ENCODE measurements at places on chromosomes 3 and 15.
A peak's percentile ranks its signal among the peaks of the same experiment; 100 is the strongest.

DNA sequence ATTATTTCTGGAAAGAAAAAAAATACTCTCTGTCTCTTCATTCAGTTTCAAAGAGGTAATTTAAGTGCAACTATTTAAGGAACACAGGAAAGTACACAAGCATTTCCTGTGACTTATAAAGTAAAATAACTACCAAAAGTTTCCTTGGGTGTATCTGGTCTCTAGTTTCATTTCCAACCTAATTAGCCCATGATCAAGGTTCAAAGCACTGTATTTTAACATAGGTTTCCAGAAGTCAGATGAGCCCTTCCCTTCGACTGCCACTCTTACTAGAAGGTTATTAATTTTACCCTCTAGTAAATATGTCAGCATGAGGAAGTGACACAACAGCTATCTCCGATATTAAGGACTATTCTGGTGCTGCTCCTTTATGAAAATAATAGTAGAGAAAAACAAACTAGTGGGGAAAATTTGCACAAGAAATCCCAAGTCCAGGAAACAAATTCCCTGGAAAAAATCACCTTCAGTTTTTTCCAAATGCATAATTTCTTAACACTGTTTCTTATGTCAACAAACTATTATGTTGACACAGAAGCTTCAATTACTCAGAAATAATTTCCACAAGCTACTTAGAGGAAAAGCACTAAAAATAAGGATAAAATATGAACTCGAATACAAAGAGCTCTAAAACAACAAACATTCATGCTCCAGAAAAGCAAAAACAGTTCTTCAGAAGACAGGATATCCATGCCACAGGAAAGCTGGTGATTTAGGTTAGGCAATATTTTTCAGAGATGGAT, 35.3 kb downstream of the CCPG1 start:
- DNase-seq = no peak

DNA sequence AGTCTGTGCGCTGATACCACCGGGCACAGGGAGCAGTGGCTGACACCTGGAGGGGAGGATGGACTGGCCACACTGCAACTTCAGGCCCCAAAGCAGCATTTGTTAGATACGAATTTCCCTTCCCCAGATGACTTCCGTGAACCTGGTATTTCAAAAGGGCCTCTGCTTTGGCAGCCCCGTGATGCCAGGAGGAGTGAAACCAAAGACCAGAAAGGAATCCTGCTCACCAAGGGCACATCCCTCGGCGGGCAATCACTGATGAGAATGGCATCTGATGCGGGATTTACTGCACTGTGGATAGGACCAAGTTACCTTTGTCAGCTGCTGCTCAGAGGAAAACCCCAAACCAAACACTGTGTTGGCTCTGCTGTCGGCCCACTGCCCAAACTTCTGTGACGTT, 65.5 kb downstream of the WHAMM start:
- DNase-seq = no peak

DNA sequence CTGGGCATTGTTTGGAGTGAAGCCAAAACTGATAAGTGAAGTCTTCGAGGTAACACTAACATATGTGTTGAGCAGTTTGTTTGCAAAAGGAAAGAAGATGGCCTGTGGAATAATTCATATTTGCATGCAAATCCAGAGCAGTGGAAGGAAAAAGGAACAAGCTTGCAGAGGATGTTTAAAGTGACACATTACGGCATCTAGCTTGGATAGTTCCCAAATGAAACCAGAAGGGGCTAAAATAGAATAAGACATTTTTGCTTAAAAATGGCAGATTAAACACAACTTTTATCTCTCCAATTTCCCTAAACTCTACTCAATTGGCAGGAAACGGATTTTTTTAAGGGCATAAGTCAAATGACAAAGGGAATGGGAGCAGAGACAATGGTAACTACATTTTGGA, 25.4 kb upstream of the RYK start:
- DNase-seq = no peak

DNA sequence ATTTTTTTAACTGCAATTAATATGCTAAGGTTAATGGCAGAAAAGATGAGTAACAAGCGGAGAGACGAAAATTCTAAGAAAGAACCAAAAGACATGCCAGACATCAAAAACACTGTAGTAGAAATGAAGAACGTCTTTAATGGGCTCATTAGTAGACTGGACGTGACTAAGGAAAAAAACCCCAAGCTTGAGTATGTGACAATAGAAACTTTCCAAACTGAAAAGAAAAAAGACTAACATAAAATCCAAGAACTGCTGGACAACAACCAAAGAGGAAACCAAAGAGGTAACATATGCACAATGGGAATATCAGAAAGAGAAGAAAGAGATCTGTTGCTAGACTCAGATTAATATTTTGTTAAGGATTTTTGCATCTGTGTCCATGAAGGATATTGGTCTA, 94.6 kb upstream of the SETMAR start:
- no peak for DNase-seq

DNA sequence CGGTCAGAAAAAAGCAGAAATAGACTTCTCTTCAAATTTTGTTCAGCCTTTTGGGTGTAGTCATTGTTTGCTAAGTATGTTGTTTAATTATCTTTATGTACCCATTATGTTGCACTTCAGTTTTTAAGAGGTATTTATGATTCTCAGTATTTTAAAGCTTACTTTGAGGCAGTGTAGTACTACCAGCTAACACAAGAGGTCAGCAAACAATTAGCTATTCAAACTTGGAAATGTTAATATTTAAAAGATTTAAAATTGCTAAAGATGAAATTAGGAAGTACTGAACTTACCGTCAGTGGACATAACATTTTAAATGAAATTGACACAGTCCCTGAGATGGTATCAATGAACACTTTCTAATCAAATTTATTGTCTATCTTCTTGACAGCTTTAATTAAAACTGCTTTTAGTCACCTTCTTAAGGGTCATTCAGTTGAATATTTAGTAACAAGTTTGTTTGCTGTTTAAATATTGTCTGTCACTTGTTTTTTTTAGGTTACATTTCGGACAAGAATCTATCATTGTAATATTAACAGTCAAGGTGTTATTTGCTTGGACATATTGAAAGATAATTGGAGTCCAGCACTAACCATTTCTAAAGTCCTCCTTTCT, 28.1 kb downstream of the NKIRAS1 start:
- DNase-seq = no peak

DNA sequence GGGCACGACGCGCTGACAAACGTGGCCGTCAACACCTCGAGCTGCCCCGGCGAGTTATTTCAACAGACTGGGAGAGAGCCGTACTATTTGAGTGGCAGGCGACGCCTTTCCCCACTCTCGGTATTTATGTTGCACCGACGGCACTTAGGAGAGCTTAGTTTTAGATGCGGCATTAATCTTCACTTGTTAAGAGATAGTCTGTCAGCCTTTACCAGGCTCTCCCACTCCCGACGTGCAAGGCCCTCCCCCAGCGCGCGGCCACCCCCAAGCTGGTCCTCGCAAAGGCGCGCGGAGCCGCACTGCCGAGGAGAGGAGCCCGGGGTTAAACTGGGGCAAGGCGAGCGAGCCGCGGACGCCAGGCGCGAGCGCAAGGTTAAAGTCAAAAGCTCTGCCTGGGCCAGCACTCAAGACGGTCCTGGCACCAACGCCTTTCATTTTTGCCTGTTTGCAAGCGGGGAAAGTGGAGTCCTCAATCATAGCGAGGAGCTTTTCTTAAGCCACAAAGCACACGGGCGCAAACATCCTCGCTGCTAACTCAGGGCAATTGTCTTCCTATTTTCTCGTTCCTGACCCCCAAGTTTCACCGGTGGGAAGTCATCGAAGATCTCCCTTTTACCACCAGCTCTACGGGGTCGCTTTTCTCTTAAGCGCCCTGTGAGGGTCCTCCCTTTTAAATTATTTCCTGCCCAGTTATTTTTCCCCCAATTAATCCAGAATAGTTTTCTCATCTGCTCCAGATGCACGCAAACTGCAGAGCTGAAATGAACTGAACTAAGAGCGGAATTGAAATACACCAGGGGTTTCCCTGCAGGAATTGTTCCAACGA, 86.6 kb downstream of the NR2F2 start:
- no peak for DNase-seq

- no peak for DNase-seq
Observed at GRCh38 chr15:71883447-71883846, 73.1 kb downstream of the NR2E3 start.

GRCh38 chr15:66715181-66715624, 13.2 kb downstream of the SMAD6 start:
- no peak for DNase-seq

- DNase-seq = no peak
Observed at GRCh38 chr3:179281825-179282224, 30.9 kb upstream of the KCNMB3 start.

DNA sequence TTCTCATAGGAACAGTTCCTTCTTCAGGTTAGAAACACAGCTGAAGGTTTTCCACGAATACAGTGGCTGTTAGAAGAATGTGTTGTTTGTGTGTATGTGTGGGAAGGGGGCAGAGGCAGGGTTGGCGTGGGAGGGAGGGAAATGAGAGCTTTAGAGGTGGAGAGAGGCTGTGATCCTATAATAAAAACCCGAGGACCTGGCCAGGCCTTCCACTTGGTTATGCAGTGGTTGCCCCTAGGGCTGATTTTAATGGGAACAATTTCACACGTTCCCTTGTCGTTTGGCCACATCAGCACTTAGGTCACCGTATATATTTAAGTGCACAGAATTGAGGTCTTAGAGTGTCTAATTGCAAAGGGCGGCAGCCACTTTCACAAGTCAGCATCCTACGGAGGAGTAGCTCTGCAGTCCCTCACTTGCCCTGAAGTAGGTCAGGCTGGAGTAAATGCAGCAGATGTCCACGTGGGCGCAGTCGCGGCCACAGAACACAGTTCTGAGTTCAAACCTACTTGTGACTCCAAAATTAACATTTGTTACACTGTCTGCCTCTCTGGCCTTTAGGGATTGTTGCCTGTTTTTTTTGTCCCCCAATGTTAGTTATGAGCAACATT, 85.6 kb downstream of the PDCD6IP start:
- no peak for DNase-seq

GRCh38 chr3:62135741-62136140, 237.6 kb downstream of the FEZF2 start:
- no peak for DNase-seq

DNA sequence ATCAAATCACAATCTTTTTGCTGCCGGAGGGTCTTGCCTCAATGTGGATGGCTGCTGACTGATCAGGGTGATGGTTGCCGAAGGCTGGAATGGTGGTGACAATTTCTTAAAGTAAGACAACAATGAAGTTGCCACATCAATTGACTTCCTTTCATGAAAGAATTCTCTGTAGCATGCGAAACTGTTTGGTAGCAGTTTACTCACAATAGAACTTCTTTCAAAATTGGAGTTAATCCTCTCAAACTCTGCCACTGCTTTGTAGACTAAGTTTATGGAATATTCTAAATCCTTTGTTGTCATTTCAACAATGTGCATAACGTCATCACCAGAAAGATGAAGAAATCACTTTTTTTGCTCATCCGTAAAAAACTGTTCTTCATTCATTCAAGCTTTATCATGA, 65.8 kb downstream of the B3GNT5 start:
- DNase-seq = no peak

- no peak for DNase-seq
Observed at GRCh38 chr3:168285506-168285905, 189.8 kb upstream of the GOLIM4 start.

DNA sequence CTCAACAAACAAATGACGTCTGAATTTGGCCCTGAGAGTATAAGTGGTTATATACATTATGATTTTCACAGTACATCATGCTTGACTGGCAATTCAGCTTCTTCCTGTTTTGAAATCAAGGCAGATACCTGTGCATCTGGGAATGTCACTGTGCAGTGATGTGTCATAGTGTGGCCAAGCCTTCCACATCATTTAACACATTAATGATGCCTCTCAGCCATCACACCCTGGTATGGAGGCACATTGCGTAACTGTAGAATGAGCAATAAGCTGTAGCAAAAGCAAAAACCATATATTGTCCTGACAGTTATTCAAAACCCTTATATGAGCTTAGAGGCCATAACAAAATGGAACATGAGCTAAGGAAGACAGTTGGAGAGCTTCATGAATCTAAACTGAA, 246.0 kb downstream of the EPHA3 start:
- DNase-seq = no peak

DNA sequence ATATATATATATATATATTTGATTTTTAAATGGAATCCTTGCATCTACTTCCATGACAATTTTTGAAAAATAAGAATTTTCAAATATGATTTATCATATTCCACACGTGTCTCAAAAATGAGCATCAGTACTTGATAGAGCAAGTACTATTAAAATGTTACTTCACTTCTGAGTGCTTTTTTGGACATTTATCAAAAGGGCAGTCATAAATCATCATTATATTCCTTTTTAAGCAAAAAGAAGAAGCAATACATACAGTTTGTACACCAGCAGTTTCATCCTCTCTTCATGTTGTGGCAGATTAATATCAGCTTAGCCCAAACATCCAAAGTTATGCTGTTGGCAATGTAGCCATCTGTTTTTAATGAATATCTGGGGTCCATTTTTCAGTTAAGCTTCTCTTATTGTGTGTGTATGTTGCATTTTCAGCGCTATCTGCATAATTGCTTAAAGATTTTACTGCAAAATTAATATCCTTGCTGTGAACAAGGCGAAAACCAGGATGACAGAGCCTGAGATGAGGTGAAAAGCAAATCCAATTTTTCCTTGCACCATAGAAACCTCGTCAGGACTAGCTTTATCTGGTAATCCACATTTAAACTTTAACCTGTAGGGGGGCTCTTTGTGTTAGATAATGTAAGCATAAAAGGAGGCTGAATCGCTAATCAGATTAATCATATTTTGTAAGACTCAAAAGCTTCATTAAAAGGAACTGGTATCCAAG, 604.9 kb upstream of the AGTR1 start:
- DNase-seq = no peak

GRCh38 chr3:51375136-51375535, 10.0 kb upstream of the MANF start:
- no peak for DNase-seq

DNA sequence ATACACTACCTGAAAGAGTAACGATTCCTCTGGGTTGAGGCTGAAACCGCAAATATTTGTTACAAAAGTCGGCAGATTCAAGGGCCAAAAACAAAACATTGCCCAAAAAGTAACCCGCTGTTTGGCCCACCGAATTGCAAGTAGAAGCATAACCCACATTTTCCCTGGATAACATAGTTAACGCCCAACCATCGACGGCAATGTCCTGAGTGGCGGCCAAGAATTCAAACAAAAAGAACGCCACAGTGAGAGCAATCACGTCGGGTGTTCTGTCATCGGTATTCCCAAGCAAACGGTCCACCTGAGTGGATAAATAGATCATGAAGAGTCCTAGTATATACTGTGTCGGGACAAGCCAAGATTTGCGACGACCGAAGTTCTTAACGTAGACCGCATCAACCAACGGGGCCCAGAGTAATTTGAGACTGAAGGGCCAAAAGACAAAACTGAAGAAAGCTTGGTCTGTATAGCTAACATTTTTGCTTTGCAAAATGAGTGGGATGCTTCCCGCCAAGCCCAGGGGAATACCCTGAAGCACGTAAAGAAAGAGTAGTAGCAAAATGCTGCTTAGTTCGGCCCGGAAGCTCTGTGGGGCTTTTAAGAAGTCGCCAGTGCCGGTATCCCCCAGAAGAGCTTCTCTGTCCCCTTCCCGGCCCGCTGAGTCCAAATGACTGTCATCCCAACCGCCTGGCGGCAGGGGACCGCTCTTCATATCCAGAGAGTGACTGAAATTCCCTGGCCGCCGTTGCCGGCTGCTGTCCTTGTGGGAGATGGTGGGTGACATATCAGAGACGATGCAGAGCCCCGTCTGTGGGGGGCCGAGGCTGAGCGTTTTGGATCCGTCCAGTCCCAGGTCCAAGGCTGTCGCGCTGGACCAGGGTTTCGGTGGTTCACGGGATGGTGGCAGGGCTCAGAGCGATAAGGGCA, 750 bp downstream of the SLC33A1 start:
- DNase-seq = peak; percentile 40

GRCh38 chr15:41872166-41872747, 21.6 kb downstream of the SPTBN5 start:
- no peak for DNase-seq
